Activated T-helper 1 cell treated with anti-CD3 and anti-CD28 coated beads, Interleukin-12 subunit alpha, Interleukin-12 subunit beta, Interleukin-2, Interleukin-4 antibody, amounts not matched to agents 30 ng/mL and 10 ng/mL and 1 ng/mL, durations not matched to agents 14 hours and 24 hours and 36 hours (primary cell): ENCODE measurements at places on chromosomes 1 and 21. TPM values are rescaled to one million over a fixed set of nuclear protein-coding genes. Genes with fewer than 3 reads are reported as not detected.

POU3F1 gene
- 1.5 and 1.8 TPM in 2 replicates for total RNA-seq

- H3K36me3 ChIP-seq, result no peaks in the 10 kb centered on the region
- H3K27ac ChIP-seq, result no peak overlapping the region
- no peaks in the 10 kb centered on the region for H3K4me1 ChIP-seq
- H3K27me3 ChIP-seq, result peaks cover 21% of the 10 kb centered on the region
- no peak overlapping the region for H3K4me3 ChIP-seq
Measured at GRCh38 chr1:229089586-229090208, 181.2 kb upstream of the RAB4A start.

- no peak overlapping the region for H3K4me3 ChIP-seq
- no peak for DNase-seq
- H3K36me3 ChIP-seq, result no peaks in the 10 kb centered on the region
- H3K27me3 ChIP-seq, result no peaks in the 10 kb centered on the region
Measured at GRCh38 chr1:78420181-78420580, 70.6 kb upstream of the PTGFR start.

- no peaks in the 10 kb centered on the region for H3K4me1 ChIP-seq
- H3K27ac ChIP-seq, result no peak overlapping the region
- DNase-seq, result no peak
- H3K36me3 ChIP-seq, result no peaks in the 10 kb centered on the region
- H3K27me3 ChIP-seq, result no peaks in the 10 kb centered on the region
Measured at GRCh38 chr1:94646786-94647555, 105.4 kb upstream of the F3 start.

- no peak overlapping the region for H3K4me3 ChIP-seq
- H3K36me3 ChIP-seq, result no peaks in the 10 kb centered on the region
- DNase-seq, result peak; percentile 5
Measured at GRCh38 chr1:94061513-94062443, 59.2 kb downstream of the ABCA4 start.

GRCh38 chr1:180542113-180542837 is 16.5 kb upstream of the OVAAL start:
- no peak overlapping the region for H3K4me3 ChIP-seq
- H3K27me3 ChIP-seq, result peaks cover 9% of the 10 kb centered on the region
- no peak overlapping the region for H3K27ac ChIP-seq
- H3K36me3 ChIP-seq, result no peaks in the 10 kb centered on the region
